Ascending aorta (tissue), 2 donors: ENCODE measurements at places on chromosomes 11 and 22.

GRCh38 chr22:46710806-46711205, 27.2 kb downstream of the CERK start:
- H3K27ac ChIP-seq = no peak overlapping the region
- H3K4me3 ChIP-seq = no peak overlapping the region
- no peaks in the 10 kb centered on the region for H3K27me3 ChIP-seq
- peaks cover 61% of the 10 kb centered on the region for H3K36me3 ChIP-seq
- H3K4me1 ChIP-seq = no peaks in the 10 kb centered on the region
- DNase-seq = no peak

- H3K4me3 ChIP-seq = no peak overlapping the region
- no peaks in the 10 kb centered on the region for H3K27me3 ChIP-seq
- no peak overlapping the region for H3K27ac ChIP-seq
- H3K4me1 ChIP-seq = no peaks in the 10 kb centered on the region
- DNase-seq = no peak
Observed at GRCh38 chr11:129390303-129390821, 14.7 kb downstream of the BARX2 start.

DNA sequence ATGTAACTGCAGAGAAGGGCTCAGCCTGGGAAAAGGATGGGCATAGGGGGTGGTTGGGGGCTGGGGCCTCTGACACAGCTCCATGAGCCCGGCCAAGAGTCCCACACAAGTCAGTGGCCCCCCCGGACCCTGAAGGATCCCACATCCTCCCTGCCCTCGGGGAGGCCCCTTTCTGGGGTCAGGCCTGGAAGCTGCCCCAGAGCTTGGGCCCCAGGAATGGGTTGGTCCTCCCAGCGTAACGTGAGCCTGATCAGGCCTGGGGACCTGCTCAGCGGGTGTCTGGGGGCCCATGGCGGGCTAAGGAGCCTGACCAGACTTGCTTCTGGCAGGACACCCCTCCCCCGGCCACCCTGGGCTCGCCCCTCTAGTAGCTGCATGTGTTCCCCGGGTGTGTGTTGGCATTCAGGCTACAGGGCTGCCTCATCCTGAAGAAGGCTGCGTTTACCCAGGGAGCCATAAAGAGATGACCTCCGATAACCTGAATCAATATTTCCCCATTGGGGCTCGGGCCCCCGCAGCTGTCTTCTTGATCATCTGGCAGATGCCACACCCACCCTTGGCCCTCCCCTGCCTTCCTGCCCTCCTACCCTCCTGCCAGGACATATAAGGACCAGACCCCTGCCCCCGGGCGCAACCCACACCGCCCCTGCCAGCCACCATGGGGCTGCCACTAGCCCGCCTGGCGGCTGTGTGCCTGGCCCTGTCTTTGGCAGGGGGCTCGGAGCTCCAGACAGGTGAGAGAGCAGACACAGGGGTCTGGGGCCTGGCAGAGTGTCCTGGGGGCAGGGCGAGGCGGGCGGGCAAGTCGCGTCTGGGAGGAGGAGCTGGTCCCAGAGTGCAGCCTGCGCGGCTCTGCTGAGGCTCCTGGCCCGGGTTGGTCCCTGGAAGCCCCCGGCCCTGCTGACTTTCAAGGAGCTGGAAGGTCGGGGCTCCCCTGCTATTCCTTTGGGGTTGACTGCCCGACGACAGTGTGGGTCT, at the start of gene MUC2:
TSS of gene MUC2 (plus strand) at position 631 of the 978 bp plus-strand sequence.
- no peaks in the 10 kb centered on the region for H3K4me1 ChIP-seq
- no peak for DNase-seq
- no peak within 1 kb of the TSS for H3K4me3 ChIP-seq
- no peak within 1 kb of the TSS for H3K27ac ChIP-seq
- no peaks in the 10 kb centered on the region for H3K27me3 ChIP-seq

GRCh38 chr22:38862375-38863329, 9.4 kb downstream of the CBX6 start:
- peaks cover 16% of the 10 kb centered on the region for H3K36me3 ChIP-seq
- H3K4me1 ChIP-seq = peaks cover 20% of the 10 kb centered on the region
- no peaks in the 10 kb centered on the region for H3K27me3 ChIP-seq
- H3K4me3 ChIP-seq = no peak overlapping the region

DNA sequence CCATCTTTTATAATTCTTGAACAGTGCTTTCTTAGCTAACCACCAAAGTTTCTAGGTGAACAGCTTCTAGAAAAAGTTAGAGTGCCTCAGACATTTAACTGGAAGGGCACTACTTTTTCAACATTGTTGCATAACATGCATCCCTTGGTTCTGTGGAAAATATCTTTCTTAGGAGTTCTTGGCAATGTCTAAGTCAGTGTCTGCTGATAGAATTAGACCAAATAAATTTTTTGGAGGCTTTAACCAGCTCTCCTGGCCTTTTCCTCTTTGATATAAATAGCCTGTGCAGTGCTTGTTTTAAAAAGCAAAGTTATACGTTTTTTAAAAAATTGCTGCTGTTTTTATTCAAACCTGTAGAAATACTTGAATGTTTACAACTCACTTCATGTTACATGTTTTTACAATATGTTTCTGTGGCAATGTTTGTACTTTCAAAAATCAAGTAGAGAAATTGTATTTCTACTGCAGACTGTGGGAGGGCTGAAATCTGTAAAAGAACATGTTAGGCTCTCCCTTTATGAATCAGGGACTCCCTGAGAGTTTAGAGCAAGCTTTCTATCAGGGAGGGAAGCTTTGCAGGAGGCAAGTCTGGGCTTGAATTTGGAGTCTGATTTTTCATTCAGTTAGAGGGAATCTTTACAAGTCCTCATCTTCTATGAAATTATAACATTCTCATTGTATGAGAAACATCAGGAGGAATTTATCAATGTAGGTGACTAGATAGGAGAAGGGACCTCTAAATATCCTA, 16.3 kb upstream of the PANX1 start:
- H3K4me1 ChIP-seq = peaks cover 21% of the 10 kb centered on the region
- H3K27me3 ChIP-seq = no peaks in the 10 kb centered on the region
- DNase-seq = no peak
- H3K36me3 ChIP-seq = no peaks in the 10 kb centered on the region
- no peak overlapping the region for H3K4me3 ChIP-seq

DNA sequence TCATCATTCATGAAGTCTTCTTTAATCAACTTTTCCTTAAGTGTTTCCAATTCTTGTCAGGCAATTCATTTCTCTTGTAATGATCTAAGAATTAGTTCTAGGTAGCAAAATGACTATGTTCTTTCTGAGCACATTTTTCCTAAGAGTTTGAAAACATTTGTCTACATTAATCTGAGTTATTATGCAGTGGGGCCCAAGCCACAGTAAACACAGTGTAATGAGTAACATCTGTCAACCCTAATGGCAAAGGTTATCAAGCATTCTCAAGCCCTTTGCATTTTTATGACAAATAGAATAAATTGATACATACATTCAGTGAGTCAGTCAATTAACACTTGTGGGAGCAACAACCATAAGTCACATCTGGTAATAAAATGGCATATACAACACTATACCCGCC, 106.7 kb upstream of the ZC3H12C start:
- H3K27ac ChIP-seq = no peak overlapping the region
- H3K36me3 ChIP-seq = no peaks in the 10 kb centered on the region
- H3K27me3 ChIP-seq = no peaks in the 10 kb centered on the region
- no peak for DNase-seq
- no peaks in the 10 kb centered on the region for H3K4me1 ChIP-seq

DNA sequence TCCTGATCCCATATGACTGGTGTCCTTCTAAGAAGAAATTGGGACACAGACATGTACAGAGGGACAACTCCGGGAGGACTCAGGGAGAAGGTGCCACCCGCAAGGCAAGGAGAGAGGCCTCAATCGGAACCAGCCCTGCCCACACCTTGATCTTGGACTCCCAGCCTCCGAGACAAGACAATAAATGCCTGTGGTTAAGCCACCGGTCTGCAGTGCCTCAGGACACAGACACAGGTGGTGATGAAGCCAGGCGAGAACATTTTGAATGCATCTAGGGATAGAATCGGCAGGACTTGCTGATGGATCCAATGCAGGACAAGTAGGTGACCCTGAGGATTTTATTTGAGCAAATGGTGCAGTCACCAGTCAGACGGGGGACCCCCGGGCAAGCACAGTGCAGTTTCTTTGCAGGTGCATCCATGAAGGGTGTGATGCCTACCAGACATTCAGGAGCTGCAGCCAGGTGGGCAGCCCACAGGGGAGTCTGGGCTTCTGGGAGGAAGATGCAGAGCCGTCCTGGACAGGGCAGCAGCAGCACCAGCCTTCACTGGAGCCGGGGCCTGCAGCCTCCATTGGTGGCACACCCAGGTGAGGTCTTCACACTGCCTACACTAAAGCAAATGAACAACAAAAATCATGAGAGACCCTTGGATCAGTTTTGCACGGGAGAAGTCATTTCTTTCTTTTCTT, 20.2 kb upstream of the SEPTIN5 start:
- H3K27me3 ChIP-seq = no peaks in the 10 kb centered on the region
- no peak for DNase-seq
- no peaks in the 10 kb centered on the region for H3K36me3 ChIP-seq

DNA sequence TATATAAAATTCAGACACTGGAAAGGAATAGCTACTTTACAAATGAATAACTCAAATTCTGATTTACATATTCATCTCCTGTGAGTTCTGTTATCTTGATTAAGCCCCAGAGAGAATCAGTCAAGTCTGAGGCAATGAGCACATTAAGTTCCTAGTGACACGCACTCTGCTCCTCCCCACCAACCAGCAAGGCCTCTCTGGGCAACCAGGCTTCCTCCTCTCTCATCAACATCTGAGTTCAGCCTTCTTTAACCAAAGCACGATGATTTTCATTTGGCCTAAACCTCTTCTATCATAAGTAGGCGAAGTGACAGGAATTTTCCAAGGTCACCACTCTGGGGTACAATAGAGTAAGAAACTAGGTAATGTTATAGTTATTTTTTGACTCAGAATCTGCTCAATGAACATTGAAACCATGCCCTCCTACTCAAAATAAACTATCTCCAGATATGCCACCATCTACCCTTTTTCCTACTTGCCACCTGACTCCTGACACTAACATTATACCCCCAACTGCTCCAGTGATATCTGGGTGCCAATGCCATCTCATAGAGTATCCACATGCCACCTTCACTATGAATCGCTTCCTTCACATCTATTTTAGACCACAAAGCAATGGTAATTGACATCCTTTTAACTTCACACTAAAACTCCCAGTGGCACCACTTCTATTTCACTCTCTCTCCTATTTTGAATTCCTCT, 114.8 kb downstream of the FAM76B start:
- H3K27ac ChIP-seq = no peak overlapping the region
- no peaks in the 10 kb centered on the region for H3K36me3 ChIP-seq
- H3K27me3 ChIP-seq = no peaks in the 10 kb centered on the region
- H3K4me3 ChIP-seq = no peak overlapping the region

GRCh38 chr22:22038178-22038880, 55.7 kb upstream of the TOP3B start:
- H3K4me3 ChIP-seq = no peak overlapping the region
- H3K27ac ChIP-seq = no peak overlapping the region
- no peak for DNase-seq
- no peaks in the 10 kb centered on the region for H3K4me1 ChIP-seq
- H3K36me3 ChIP-seq = no peaks in the 10 kb centered on the region

DNA sequence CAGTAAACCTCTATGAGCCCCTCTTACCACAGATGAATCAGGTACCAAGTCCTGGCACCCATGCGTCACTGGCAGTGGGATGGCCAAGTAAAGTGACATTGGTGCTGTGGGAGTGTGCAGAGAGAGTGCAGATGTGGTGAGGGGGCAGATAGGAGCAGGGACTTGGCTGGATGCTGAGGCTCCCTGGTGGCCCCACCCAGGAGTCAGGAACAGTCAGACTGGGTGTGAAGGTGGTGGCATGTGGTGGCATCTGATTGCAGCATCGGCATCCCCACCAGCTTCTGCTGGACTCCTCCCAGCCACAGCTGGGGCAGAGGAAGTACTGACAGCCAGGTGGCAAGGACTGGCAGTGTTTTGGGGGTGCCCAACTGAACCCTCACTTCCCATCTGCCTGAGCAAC, 11.4 kb downstream of the DGAT2 start:
- no peaks in the 10 kb centered on the region for H3K4me1 ChIP-seq
- DNase-seq = no peak
- H3K27ac ChIP-seq = no peak overlapping the region
- no peak overlapping the region for H3K4me3 ChIP-seq
- H3K36me3 ChIP-seq = no peaks in the 10 kb centered on the region
- no peaks in the 10 kb centered on the region for H3K27me3 ChIP-seq

DNA sequence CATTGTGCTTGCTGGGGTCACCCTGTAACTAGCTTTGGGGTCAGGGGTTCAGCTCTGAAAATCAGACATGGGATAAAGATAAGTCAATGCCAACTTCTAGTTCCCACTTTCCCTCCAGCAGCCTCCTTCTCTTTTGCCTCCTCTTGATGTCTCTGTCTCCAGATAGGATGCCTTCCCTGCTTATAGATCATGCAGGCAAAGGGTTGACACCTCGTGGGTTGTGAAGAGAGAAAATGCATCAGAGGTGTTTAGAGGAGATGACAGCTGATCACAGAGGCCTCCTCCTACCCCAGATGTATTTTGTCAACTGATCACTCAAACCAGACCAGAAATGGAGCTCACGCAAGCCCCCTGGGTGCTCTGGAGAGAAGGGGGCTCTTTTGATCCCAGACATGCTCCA, 337.8 kb downstream of the BUD13 start:
- DNase-seq = no peak
- no peaks in the 10 kb centered on the region for H3K4me1 ChIP-seq
- no peaks in the 10 kb centered on the region for H3K27me3 ChIP-seq
- no peak overlapping the region for H3K4me3 ChIP-seq
- H3K36me3 ChIP-seq = no peaks in the 10 kb centered on the region

DNA sequence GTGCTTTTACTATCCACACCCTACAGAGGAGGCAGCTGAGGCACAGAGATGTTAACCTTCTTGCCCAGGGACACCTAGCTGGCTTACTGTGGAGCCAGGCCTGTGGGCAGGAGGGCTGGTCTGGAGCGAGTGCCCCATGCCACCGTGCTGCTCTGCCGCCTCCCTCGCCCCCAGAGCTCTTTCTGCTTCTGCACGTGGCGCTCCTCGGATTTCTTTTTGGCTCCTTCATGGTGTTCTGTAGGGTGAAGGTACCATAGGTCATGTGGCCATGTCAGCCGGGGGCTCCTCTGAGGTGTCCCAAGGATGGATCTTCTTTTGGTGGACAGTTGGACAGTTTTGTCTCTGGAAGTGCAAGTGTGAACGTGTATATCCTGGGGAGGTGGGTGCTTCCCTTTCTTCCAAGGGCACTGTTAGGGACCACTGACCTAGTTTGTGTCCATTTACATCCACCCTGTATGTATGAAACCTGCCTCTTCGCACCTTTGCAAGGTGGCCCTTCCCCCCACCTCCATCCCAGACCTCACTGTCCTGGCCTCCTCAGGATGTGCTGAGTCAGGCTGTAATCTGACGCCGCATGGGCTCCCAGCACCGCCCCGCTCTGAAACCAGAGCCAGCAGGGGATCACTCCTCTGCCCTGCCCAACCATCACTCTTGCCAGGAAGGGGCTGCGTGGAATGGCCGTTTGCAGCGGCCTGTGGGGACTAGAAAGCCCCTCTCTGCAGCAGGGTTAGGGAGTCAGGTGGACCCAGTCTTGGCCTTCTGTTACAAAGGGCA, 31.7 kb downstream of the POLR3H start:
- no peaks in the 10 kb centered on the region for H3K27me3 ChIP-seq
- no peak for DNase-seq
- no peak overlapping the region for H3K4me3 ChIP-seq
- H3K4me1 ChIP-seq = peaks cover 4% of the 10 kb centered on the region
- H3K27ac ChIP-seq = peak overlapping the region; percentile 54
- H3K36me3 ChIP-seq = peaks cover 46% of the 10 kb centered on the region
